ENCODE measurements at places on chromosomes 11 and 22. TPM values are rescaled to one million over a fixed set of nuclear protein-coding genes. Genes with fewer than 3 reads are reported as not detected.

DNA sequence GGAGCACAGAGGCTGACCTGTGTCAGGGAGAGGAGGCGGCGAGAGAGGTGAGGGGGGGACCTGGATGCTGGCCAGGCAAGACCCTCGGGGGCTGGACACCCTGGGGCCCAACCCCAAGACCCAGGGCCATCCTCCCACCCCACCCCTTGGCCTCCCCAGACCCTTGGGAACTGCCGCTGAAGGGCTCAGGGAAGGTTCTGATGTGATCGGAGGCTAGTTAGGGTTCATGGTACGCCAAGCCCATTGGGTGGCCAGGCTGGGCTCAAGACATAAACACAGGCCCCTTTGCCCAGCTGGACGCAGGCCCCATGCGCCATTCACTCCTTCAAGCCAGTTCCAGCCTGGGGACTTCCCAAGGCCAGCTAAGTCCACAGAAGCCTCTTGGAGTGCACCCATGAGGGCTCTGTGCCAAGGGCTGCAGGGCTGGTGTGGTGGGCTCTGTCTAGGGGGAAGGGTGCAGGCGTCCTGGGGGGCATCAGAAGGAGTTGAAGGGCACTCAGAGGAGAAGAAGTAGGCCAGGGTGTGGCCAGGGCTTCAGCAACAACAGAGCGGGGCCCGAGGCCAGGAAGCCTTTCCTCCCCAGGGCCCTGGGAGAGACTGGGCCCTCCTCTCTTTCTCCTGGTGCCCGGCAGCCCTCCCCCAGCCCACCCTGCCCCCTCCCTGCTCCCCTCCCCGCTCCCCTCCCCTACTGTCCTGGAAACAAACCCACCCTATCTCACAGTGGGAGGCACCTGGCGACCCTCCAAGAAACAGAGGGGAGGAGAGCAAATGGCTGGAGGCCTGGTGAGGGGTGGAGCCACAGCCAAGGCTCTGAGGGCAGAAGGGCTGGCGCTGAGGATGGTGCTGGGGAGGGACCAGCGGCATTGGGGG is 12.9 kb downstream of the TSPAN32 start:
- peak; percentile 78 for DNase-seq

- no peak for DNase-seq
These were observed 36.1 kb upstream of the OR8B8 start for GRCh38 chr11:124481365-124482323.

DNA sequence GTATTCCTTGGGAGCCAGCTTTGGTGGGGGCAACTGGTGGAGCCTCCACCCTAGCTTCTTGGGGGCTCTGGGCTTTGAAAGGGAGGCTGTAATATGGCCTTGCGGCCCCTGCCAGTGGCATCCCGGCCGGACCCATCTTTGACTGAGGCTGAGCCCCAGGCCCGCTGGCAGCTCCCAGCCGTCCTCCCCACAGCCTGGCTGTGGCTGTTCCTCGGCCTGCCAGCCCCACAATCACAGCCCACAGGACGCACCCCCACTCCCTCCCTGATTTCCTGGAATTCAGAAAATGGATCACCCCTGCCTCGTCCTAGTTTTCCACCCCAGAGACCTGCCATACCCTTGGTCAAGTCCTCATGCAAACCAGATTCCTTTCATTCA is 23.2 kb downstream of the SERPINH1 start:
- no peak for DNase-seq

GRCh38 chr22:27989758-27990450 is 70.8 kb upstream of the PITPNB start:
- DNase-seq, result no peak

MIF gene
- total RNA-seq, result 108 TPM

MMP13 gene
- total RNA-seq, result not detected

- no peak for DNase-seq
These were observed 2.4 kb downstream of the OR5A2 start for GRCh38 chr11:59423835-59424234.

TIMP3 gene
- 28.0 TPM for total RNA-seq

DNA sequence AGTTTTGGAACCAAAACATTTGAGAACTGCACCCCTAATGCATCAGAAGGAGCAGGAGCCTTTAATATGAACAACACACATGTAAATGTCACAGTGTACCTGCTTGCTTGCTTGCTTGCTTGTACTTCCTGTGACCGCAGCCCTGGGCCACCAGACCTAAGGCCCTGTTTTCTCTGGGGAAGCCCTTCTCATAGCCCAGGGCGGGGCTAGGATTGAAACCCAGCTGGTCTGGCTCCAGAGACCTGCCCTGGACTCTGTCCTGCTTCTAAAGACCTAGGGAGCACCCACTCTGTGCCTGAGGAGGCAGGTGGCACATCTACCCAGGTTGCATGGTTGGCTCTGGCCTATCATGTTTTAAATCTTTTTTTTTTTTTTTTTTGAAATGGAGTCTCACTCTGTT is 7.6 kb upstream of the MCM5 start:
- no peak for DNase-seq

- DNase-seq, result no peak
These were observed 1.6 kb downstream of the APOL2 start for GRCh38 chr22:36237462-36238372.

GRCh38 chr11:108551651-108552462 is 41.7 kb downstream of the EXPH5 start:
- DNase-seq, result no peak

DNA sequence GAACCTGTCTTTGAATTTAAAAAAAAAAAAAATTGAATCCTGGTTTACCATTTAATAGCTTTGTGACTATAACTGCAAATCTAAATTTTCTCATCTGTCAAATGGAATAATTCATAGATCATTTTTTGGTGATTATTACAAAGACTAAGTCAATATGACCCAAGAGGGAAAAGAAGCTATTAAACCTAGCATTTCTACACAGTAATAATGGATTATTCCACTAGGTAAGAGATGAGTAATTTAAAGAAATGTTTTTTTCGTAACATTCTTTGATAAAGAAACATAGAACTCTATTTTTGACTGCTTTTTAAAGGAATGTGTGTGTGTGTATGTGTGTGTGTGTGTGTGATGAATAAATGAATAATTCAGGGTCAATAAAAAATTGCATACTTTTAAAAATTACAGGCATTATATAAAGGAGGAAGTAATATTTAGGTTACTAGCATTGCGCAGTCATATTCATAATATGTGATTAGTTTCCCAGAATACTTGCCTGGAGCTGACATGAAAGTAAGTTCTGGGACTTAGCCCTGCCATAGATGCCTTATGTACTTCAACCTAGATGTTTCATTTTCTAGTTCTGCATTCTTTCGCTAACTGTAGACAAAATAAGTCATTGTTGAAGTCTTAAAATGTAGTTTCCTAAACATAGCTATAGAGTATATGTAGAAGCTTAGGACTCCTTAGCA is 72.9 kb downstream of the TMEM135 start:
- DNase-seq, result no peak

DNA sequence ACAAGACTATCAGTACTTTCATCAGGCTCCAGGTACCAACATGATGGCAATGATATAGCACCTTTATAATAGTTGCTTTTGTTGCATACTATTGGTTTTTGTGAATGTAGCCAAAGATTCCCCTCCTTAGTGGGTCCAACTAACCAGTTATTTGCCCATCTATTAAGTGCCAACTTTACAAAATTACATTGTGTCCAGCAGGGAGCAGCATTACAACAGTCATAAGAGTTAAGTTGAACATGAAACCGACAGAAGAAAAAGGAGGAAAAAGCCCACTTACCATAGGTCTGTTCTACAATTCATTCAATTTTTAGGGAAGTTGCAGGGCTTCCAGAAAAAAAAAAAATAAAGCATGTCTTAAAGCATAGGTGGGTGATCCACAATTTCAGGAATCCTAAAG is 21.6 kb downstream of the IMMP1L start:
- DNase-seq, result no peak

- DNase-seq, result no peak
These were observed 98.2 kb upstream of the MTMR2 start for GRCh38 chr11:96021901-96022650.

DNA sequence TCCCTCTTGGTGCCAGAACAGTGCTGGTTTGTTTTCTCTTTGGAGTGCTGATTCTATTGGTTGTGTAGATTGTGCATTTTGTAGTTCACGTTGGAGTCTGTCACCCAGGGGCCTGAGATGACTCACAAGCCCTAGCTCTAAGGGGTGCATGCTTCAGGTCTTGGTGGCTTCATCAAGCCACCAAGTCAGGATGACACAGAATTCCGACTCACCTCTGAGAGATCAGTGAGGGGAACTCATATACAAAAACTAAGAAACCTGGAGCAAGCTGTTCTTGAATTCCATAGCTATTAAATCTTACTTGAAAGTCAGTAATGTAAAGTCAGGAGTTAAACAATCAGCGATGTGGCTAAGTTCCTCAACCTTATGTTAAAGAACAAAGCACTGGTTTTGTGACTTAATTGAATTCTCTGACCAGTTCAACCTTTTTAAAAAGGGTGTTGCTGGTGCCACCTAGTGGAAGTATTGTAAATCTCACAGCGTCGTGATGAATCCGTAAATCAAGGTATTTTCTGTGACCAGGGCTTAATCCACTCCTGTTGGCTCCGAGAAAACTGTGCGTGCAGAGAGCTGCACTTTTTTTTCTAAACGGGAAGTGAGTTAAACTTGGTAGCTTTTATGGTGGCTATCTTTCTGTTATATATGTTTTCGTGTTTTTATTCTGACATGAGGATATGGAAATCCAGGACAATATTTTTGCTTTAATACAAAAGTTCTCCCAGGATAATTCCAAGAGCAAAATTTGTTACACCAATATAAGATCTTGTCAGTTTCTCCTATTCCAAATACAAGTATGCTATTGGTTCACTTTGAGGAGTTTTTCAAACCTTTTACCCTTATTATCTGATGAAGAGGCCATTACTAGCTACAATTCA is 14.6 kb downstream of the MMP13 start:
- DNase-seq, result no peak

OR2D2 gene
- not detected for total RNA-seq

DNA sequence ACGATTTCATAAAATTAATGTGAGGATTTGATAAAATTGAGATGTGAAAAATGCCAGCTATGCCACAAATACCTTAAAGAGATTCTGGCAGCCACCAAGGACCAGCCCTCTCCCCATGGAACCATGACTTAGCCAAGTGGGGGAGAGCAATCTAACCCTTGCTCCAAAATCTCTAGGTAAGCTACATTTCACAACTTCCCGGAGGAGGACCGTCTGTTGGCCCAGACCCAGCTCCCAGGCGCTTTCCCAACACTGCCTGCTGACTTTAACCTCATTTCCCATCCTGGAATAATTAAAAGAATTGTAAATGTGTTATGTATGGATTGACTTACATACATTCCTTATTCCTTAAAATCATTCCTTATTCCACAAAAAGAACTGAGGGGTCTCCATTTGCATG is 47.5 kb upstream of the TENM4 start:
- peak; percentile 37 for DNase-seq

DNA sequence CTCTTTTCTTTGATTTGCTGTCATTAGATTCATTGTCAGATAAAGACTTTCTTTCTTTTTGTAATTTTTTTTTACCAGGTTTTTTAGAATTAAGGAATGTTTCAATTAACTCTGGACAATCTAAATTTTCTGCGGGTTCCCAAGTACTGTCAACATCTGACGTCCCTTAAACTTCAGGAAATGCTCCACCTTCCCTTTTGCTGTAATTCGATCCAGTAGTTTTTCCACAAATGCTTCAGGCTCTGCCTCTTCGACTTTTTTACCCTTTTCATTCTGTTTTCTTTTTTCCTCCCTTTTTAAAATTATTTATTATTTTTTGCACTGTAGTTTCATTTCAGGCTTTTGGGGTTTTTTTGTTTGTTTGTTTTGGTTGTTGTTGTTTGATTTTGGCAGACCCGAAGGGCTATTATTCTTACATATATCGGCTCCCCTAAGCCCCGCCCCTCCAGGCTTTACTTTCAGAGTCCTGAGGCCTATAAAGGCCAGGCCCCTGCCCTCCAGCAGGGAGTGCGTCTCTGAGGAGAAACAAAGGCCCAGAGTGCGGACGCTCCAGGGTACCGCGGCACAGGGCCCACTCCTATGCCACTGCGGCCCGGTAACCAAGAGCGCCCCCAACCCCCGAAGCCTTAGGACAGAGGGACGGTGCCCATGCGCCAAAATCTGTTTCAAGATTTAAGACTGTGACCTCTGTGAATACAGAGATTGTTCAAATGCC is 116.4 kb downstream of the TYR start:
- DNase-seq, result no peak

- no peak for DNase-seq
These were observed 168.5 kb downstream of the ARHGAP42 start for GRCh38 chr11:100855466-100856067.

DNA sequence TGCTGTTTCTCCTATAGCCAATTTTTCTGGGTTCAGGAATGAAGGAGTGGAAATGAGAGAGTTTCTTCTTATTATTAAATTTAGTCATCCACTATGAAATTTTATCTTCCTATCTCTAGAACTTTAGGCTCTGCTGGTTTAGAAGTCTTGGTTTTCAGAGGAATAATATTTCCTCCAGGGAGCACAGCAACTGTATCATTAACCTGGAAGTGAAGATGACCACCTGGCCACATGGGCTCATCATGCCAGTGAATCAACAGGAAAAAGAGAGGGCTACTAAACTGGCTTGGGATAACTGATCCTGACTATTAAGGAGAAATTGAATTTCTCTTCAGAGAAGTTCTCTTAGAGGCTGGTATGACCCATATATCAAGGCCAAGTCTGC is 44.4 kb downstream of the ADM start:
- DNase-seq, result no peak

DNA sequence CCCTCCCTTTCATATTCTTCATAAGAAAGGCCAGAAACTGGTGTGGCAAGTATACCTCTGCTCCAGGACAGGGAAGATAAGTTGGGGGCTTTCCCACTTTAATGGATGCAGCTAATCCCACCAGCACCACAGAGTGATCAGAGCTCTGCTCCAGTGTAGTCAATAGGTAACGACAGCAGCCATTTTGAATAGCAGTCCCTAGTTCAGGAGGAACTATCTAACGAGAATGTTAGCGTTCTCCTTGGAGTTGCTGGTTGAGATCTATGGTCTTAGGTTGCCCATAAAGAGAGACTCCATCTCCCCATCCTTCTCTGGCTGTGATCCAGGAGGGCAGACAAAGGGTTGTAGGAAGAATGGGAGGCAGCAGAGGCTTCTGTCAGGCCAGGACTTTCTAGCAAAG is 64.0 kb upstream of the CCDC90B start:
- DNase-seq, result no peak

DNA sequence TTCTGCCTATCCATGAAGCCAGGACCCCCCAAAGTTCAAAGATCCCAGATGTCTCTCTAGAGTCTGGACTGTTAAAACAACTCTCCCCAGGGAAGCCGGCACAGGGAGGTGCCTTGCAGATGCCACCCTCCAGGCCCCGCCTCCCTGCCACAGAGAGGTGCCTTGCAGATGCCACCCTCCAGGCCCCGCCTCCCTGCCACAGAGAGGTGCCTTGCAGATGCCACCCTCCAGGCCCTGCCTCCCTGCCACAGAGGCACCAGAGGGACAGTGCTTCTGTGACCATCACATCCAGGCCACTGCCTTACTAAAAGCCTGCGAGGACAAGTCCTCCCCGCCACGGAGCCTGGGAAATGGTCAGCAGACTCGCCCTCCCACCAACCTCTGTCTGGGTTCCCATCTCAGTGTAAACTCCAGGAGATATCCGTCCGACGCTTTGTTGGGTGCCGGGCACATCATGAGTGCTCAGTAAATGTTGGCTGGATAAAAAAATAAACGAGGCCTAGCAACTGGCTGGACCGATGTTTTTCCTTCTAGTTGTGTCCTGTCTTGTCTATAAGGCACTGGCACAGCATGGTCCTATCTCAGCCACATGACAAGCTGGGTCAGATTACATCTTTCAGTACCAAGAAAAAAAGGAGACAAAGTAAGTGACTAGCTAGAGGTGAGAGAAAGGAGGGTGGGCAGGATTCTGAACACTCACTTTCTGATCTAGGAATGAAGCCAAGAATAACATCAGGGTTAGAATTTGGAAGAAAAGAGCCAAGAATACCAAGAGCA is 91.2 kb upstream of the CSNK2A3 start:
- DNase-seq, result no peak

GRCh38 chr11:116879800-116880625 is 42.6 kb upstream of the APOA1 start:
- DNase-seq, result no peak

MIAT gene
- 1.5 TPM for total RNA-seq
